ENCODE measurements at places on chromosomes 7 and 10.

DNA sequence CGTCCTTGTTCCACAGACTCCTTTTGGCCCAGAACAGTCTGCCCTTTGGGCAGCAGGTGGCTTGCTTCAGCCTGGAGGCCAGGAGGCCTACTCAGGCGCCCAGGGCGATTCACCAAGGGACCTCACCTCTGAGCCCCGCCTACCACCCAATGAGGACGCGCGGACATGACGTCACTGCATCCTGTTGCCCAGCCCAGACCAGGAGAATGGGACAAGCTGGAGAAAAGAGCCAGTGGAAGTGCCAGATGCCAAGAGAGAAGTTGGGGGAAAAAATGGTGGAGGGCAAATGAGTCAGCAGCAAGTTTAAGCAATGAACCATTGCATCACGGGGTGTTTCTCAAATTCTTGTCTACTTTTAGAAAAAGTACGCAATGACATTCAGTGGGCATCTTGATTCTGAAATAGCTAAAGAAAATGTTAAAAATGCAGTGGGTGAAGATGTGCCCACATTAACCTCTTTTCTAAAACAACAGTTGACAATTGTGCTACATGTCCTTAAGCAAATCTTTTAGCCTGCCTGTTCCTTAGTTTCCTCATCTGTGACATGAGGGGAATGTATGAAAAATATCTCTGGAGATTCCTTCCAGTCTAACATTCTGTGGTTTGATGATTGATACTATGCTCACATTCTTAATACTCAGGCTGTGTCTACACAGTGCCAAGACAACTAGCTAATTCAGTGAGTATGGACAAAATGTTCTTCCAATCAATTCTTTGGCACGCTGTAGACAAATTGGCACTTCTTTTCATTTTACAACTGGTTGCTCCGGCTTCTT lies 23.9 kb upstream of the LEP start:
- DNase-seq: no peak

- DNase-seq: no peak
Observed at GRCh38 chr10:91955114-91955513, 31.5 kb downstream of the BTAF1 start.

- peak; percentile 87 for DNase-seq
Observed at GRCh38 chr10:116147147-116147905, 125.7 kb downstream of the GFRA1 start.

DNA sequence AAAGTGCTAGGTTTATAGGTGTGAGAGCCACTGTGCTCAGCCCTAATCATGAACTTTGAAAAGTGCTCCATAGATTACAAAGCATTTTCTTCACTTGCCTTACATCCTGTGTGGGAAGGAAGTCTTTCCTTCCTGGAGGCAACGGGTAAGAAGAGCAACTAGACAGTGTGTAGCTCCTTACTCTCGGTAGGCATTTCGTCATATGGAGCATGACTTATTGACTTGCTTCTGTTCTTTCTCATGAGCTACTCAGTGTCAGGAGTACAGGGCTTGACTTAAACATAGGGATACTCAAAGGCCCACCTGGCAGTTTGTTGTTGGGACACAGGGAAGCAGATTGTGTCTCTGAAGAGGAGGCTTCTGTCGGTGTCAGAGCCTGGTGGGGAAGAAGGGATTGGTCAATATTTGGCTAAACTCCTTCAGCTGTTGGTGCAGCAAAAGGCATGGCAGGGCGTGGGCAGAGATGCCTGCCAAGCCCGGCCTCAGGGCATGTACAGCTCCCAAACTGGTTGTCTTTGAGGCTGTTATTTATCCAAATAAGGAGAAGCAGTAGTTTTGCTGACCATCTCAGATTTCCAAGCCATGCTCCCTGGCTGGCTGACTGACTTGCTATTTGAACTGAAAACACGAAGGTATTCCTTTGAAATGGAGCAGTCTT lies 248.9 kb downstream of the KIAA1217 start:
- DNase-seq: peak; percentile 50

DNA sequence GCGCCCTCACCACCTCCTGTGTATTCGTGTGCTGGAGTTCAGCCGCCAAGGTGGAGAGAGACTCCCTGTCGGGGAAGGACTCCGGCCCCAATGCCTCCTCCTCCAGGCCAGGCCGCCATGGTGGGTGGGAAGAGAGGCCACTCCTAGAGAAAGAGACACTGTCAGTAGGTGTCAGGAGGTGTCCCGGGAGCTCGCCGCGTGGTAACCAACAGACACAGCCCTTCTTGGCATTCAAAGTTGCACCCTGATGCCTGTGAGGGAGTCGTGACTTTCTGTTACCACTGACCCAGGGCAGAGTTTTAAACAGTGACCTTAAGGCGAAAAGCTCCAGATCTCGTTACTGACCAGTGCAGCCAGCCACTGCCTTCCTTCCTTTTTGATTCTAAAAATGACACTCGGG lies 155.2 kb downstream of the CUX1 start:
- no peak for DNase-seq

DNA sequence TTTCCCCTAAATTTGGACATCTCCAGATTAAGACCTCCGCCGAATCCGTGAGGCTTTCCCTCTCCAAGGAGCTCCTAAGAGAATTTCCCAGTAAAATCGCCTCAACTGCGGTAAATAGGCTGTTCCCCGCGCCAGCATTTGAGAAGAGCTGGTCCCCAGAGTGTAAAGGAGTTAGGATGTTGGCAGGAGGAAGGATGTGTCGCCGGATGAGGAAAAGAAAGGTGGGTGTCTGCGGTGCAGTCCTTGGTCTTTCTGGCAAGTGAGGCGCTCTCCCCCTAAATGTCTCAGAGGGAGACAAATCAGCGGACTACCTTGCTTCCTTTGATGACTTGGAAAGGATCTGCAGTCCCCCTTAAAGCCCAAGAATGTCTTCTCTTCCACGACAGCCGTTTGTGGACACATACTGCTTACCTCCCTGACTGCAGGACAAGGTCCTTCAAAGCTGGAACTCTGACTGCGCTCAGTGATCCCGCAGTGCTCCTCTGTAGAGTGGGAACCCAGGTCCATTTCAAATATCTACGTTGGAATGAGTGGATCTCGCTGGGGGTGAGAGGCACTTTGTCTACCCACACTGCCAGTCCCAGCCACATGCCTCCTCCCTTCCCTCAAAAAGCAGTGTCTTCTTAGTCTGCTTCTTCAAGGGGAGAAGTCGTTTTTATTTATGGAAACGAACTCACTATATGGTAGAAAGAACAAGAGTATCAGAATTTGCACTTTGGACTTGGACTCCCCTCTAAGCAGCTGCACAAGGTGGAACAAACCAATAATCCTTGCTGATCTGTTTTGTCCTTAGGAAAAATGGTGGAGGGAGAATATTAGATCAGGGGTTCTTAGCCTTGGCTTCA lies 1.1 kb upstream of the DLG5 start:
- no peak for DNase-seq

- no peak for DNase-seq
Observed at GRCh38 chr10:49414496-49414895, 18.6 kb upstream of the DRGX start.

DNA sequence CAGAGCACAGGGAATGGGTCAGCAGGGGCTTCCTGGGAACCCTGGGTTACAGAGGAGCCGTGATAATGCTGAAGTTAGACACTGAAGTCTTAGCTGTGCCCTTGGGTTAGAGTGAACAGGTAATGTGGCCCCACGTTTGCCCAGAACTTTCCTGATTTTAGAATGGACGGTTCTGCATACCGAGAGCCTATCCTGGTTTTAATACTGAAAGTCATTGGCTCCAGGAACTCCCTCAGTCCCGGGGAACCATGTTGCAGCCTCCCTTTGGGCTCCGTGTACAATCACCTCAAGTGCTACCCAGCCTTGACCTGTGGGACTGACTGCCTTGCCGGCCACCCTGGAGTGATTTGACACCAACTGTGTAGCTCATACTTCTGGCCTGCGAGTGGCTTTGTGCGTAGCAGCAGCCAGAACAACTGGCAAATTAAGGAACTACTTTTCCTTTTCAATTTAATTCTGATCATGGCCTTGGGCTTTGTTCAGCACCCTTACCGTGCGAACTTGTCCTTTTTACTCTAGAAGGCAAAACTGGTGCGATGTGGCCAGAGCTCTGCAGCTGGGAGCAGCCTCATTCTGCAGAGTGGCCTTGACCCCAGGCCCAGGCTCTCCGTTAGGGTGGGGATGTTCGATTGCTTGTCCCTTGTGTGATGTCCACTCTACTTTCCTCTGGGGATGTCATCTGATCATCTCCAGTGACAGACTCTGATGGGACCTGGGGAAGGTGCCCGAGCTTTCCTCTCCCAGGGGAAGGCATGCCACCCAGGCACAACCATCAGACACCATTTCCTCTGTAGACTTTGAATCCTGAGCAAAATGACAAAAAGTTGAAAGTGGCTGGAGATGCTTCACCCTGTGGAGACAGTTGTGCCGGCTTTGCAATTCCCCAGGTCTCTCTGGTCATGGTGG lies 265.9 kb downstream of the GLRX3 start:
- no peak for DNase-seq

DNA sequence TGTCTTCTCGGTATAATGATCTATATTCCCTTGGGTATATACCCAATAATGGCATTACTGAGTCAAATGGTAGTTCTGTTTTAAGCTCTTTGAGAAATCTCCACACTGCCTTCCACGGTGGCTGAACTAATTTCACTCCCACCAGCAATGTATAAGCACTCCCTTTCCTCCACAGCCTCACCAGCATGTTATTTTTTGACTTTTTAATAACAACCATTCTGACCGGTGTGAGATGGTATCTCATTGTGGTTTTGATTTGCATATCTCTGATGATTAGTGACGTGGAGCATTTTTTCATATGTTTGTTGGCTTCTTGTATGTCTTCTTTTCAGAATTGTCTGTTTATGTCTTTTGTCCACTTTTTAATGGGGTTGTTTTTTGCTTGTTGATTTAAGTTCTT lies 33.6 kb downstream of the KIAA1217 start:
- DNase-seq: no peak

GRCh38 chr10:1034758-1035157 lies 9.1 kb upstream of the IDI2 start:
- no peak for DNase-seq

DNA sequence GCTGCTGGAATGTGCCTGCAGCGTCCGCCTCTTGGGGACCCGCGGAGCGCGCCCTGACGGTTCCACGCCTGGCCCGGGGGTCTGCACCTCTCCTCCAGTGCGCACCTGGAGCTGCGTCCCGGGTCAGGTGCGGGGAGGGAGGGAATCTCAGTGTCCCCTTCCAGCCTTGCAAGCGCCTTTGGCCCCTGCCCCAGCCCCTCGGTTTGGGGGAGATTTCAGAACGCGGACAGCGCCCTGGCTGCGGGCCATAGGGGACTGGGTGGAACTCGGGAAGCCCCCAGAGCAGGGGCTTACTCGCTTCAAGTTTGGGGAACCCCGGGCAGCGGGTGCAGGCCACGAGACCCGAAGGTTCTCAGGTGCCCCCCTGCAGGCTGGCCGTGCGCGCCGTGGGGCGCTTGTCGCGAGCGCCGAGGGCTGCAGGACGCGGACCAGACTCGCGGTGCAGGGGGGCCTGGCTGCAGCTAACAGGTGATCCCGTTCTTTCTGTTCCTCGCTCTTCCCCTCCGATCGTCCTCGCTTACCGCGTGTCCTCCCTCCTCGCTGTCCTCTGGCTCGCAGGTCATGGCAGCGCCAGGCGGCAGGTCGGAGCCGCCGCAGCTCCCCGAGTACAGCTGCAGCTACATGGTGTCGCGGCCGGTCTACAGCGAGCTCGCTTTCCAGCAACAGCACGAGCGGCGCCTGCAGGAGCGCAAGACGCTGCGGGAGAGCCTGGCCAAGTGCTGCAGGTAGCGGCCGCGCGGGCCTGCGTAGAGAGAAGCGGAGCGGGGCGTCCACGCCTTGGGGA lies 645 bp downstream of the SLC26A4 start:
- DNase-seq: no peak

DNA sequence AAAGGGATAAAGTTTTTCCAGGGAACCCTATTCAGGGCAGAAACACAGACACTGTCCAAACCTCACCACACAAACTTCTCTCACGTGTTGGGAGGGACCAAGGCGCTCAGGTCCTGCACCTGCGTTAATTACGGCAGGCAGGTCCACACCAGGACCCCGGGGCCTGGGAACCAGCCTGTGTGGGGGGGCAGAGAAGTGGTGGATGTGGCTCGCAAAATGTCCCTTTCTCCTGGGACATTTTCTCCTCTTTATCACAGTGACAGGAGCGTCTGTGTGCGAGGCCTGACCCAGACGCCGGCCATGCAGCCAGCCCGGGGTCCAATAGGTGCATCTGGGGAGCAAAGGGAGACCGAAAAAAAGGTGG lies 73.4 kb upstream of the ZNF722 start:
- no peak for DNase-seq

DNA sequence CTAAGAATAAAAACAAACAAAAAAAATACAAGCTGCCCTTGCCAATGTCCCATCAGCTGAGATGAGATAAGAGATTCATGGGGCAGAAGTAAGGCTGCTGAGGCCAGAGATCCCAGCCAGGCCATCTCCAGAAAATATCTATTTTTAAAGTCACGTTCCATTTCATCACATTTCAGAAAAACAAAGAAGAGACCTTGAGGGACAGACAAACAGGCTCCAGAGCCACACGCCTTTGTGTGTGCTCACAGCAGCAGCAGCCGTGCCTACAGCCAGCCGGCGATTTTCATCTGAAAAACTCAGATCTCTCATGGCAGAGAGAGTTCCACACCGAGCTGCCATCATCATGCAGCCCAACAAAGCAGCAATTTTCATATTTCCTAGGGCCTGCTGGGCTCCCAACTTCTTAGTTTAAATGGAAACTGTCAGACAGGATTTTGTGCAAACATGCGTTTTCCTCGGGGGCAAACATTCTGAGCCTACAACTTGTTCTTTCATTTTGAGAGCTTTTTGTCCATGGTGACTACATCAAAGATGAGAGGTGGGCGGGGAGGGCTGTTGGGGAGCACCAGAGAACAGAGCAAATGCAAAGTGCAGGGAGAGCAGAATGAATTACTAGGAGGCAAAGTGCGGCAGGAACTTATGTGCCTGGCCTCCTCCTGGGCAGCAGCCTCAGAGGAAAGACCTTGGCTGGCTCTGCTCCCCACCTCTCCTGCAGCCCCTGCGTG lies 38.8 kb downstream of the DLG5 start:
- DNase-seq: no peak

DNA sequence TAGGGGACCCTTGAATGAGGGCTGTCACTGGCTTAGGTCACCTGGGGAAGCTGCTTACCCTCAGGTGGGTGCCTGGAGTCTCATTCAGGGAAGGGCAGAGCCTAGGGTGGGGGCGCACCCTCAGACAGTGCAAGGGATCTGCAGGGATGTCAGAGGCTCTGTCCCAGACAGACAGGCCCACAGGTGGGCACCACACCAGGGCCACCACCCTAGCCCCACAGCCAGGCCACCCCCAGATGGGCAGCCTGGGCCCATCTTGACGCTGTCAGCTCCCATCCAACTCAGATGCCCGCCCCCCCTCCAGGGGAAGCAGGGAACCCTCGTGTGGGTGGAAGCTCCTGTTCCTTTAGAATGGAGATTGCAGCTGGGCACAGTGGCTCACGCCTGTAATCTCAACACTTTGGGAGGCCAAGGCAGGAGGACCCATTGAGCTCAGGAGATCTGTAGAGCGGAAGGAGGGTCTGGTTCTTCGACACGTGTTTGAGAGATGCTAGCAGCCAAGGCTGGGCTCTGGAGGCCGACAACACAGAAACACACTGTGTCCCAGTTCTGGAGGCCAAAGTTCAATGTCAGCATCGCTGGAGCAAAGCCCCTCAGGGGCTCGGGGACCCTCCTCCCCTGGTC lies 58.5 kb upstream of the DNAJB6 start:
- DNase-seq: no peak

GRCh38 chr10:1743141-1743540 lies 5.8 kb upstream of the ADARB2 start:
- no peak for DNase-seq

- DNase-seq: no peak
Observed at GRCh38 chr10:62454687-62455397, 80.7 kb downstream of the ZNF365 start.

Data from Jurkat, Clone E6-1 (cell line).